ENCODE measurements at places on chromosomes 5 and 9.

- no peak for DNase-seq
Observed at GRCh38 chr5:44365345-44365744, 23.9 kb downstream of the FGF10 start.

DNA sequence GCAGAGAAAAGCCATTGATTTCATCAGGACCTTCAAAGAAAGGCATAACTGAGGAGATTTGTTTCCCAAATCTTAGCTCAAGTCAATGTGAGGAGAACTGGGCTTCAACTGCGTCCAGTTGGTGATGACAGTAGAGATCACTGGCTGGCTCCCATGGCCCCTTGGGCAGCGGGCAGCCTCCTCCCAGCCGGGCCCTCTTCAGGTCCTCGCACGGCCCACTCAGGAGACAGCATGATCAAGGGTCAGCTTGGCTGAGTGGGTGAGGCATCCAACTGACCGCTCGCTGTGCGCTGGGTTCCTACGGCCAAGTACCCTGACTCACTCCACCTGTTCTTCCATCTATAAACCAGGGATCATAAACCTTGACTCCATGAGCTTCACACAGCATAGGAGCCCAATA is 274.0 kb downstream of the NSG2 start:
- DNase-seq: no peak

- DNase-seq: no peak
Observed at GRCh38 chr5:16179511-16179935, at the start of gene MARCHF11. Gene MARCHF11, minus strand, starts transcription at chr5:16179791. Its CDS starts 216 bp downstream, at chr5:16179575.

GRCh38 chr9:75975071-75975470 is 84.6 kb downstream of the PCSK5 start:
- DNase-seq: no peak
